GM06990 (cell line): ENCODE measurements at places on chromosomes 4 and X.

DNA sequence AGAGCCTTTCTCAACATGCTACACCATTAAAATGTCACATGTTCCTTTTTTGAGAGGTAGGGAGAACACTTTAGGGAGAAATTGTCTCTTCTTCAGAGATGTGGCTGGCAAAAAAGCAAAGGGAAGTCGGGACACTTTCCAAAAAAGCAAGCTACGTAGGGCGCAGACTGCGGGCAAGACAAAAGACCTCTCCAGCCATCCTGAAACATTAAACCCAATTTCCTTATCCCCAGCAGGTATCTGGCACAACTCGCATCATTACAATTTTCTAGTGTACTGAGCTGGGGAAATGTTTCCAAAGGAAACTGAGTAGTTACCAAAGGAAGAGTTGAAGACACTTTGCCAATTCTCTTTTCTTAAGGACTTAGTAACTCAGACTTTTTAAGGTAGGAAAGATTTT lies 116.0 kb downstream of the PACRGL start:
- no peak for DNase-seq

GRCh38 chr4:10045481-10045880 lies 24.2 kb upstream of the SLC2A9 start:
- DNase-seq, result no peak

DNA sequence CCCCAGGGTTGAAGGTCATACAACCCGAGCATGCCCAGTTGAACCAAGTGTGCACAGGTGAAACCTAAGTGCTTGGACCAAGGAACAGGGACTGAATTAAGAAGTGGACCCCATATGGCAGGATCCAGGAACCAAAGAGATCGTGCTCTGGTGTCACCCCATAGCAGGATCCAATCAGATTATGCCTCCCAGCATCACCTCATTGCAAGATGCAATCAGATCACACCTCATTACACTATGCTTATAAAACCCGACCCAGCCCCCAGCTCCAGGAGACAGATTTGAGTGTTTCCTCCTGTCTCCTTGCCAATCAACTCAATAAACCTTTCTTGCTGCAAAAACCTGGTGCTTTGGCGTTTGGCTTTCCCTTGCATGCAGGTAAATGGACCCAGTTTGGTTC lies 37.6 kb downstream of the EFHC2 start:
- no peak for DNase-seq

- DNase-seq, result no peak
Measured at GRCh38 chrX:149490100-149490499, 15.0 kb downstream of the IDS start.

- DNase-seq, result no peak
Measured at GRCh38 chr4:1178300-1179088, 6.1 kb upstream of the SPON2 start.

DNA sequence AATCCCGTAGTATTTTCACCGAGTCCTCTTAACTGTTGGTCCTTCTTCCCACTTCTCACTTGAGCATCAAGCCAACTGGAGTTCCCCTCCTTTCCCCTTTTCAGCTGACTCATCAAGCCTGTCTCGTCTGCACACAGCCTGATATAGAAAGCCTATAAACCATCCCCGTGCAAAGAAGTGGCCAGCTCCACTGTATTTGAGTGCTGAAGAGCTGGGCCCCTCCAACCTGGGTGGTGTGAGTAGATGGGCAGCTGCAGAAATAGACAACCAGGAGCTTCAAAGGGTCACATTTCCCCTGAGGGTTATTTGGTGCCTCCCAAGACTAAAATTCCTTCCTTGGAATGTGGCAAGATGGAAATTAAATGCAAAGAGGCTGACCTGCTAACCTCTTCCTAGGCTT lies 199.7 kb downstream of the HS6ST2 start:
- DNase-seq, result no peak

GRCh38 chr4:57926311-57926710 lies 816.1 kb upstream of the IGFBP7 start:
- no peak for DNase-seq

DNA sequence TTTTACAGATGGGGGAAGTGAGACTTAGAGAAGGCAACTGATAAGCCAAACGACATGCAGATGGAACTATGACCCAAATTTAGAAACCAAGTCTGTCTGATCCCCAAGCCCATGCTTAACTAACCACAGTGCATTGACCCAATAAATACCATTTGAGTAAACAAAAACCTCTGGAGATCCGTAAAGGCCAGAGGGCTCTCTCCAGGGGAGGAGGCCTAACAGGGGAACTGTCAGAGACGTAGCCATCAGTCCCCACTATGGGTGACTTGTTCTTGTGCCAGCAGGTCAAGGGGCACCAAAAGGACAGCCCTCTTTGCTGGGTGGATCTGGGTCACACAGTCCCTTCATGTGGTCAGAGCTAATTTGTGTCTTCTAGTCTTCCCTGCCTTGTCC lies 420.2 kb downstream of the BCOR start:
- no peak for DNase-seq
